ENCODE measurements at places on chromosomes 6 and 20. TPM values are rescaled to one million over a fixed set of nuclear protein-coding genes. Genes with fewer than 3 reads are reported as not detected.

DNA sequence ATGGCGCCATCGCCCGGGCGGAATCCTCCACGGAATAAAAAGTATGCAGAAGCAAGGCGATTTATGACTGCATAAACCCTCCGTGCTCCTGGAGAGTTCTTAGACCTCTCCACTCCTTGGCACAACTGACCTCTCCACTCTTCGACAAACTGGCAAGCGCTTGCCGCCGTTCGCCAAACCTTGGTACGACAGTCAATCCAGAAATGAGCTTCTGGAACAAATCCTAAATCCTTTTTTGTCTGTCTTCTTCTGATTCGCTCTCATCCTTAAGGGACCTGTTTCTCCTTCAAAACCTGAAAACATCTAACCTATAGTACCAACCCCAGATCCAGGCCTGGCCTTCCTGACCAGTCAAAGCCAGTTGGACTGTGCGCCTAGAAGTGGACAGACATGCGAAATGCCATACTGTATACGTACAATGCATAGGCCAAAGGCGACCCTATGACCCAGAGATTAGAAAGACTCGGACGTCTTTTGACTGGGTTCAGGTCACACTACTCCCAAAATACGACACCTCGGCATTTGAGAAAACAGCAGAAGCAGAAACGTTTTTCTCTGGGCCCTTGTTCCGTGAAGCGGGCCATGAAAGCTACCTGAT lies 59.4 kb downstream of the TRIM27 start:
- no peak for DNase-seq

Gene PACSIN1
- 0.08 TPM for total RNA-seq

- no peak for DNase-seq
These were observed 170.0 kb downstream of the GPX5 start for GRCh38 chr6:28695715-28696114.

DNA sequence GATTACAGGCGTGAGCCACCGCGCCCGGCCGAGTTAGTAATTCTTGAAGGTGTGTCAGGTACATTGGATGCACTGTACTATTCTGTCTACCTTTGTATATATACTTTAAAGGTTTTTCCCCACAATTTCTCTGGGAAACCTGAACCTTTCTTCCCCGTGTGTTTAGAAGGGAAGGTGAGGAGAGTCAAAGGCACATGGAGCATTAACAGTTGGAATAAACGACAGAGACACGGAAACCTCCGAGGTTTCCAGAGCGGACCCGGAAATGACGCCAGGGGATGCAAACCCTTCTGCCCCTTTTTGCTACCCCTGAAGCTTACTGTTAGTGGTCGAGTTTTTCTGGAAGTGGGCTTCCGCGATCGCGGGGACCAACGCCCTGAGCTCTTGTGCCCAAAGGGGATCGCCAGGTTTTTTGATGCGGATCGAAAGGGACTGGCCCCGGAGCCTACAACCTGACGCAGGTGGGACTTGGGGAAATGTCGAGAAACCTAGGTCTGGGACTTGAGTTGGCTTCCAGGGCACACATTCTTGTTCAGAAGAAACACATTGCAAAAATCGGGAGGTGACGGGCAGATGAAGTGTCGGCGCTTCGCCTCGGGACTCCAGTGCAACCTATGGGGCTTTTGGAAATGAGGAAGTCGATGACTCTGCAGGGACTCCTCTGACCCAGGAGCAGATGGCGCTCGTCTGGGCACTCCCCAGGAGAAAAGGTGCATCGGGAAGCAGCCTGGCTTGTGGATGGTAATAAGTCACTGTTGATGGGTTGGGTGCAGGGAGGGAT lies 218.2 kb downstream of the OR2B2 start:
- peak; percentile 45 for DNase-seq

Gene ZBTB46
- total RNA-seq, result 42.1 TPM

DNA sequence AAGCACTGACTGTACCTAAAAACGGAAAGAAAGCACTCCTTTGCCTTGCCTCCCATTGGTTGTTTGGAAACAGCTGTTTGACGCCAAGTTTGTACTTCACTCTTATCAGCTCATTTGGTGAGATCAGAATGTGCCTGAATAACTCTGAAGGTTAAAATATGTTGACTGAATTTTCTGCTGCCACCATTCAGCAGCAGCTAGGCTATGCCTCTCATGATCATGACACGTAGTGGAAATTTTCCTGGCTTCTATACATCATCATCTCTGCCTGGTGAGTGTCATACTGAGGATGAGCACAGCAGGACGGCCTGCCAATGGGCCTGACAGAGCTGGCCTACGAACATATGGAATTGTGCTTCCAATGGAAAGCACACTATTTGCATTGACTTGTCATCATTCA lies 704.9 kb upstream of the CITED2 start:
- DNase-seq, result no peak

Gene PXDC1
- total RNA-seq, result 41.0 TPM

Gene HSPA1A
- 27.2 TPM for total RNA-seq

Gene CDSN
- not detected for total RNA-seq

GRCh38 chr6:98036344-98036923 lies 753.4 kb upstream of the MMS22L start:
- no peak for DNase-seq

Gene SCRT2
- total RNA-seq, result not detected

GRCh38 chr6:127554435-127555006 lies 22.5 kb upstream of the C6orf58 start:
- peak; percentile 42 for DNase-seq

DNA sequence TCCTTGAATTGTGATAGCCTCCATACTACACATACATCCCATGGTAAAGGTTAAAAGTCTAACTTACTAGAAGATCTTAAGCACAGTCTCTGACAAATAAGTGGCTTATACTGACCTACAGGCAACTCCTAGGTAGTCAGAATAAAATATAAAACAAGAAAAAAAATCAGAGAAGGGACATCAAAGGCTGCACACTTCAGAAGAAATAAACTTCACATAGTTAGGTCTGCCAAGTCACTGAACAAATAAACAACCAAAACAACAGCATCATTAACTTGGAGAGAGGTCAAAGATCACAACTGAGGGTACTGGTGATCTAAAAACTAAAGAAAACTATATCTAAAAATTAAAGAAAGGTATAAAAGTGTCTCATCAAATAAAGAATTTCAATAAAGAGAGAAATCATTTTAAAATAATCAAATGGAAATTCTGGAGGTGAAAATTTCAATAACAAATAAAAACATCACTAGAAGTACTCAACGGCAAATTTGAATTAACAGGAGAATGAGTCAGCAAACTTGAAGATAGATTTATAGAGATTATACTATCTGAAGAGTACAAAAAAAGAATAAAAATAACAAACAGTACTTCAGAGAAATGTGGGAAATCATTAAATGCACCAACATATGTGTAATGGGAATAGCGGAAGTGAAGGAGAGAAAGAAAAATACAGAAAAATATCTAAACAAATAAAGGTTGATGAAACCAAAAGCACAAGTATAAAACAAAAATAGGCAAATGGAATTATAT lies 88.0 kb upstream of the UST start:
- DNase-seq, result no peak

DNA sequence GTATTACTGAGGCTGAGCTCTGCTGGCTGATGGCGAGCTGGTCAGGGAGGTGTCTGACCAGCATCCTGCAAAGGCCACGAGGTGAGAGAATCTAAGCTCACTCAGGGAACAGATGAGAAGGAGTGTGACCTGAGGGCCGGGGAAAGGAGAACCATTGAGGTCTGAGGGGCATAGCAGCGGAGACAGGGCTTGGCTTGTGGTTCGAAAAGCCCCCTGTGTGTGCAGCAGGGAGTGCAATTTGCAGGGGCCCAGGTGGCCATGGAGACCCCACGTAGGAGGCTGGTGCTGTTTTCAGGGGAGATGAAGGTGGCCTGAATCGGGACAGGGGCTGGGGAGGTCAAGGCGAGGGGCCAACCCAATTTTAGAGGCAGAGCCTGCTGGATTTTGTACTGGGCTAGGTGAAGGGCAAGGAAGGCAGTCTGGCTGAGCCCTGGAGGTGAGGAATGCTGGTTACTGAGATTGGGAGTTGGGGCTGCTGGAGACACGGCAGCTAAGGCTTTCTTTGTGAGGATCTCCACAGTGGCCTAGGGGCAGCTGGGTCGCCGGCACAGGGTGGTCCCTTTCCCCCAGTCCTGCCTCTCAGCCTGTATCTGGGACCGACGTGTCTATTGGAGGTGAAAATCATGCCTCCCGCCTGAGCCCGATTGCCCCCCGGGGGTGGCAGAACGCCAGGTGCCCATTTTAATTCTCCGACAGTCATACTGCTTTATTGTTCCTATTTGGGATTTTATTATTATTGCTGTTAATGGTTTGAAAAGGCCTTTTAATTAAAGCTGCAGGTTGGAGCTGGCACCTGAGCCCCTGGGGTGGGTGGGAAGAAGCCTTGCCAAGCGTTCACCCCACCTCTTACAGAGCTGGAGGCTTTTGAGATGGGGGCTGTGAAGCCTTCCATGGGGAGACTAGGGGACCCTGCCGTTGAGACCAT lies 28.4 kb downstream of the DLGAP4 start:
- DNase-seq, result no peak

DNA sequence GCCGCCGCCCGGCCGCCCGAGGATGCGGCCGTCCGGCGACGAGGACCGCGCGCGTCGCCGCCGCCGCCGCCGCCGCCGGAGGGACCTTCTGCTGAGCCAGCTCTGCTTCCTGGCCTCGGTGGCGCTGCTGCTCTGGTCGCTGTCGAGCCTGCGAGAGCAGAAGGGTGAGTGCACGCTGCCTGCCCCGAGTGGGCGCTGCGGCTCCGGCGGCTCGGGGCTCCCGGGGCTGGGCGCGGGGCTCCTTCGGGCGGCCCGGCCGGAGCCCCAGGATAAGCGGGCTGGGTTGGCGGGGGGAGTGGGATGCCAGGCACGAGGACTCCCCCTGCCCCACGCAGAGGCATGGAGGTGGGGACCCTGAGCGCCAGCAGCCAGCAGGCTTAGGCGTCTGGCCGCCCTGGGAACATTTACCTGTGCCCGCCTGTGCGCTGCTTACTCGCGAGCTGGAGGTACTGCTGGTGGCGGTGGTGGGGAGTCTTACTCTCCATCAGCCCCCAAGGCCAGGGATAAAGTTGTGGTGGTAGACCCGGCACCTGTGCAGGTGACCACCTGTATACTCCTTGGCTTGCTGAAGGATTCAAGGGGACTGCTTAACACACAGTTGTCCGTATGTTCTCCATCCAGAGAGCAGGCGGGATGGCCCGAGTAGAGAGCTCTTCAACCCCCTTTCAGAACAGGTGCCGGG lies 520 bp downstream of the SLC24A3 start:
- DNase-seq, result peak; percentile 74

All from endothelial cell (in vitro differentiated cells).